ENCODE measurements at places on chromosomes 12 and 14. TPM values are rescaled to one million over a fixed set of nuclear protein-coding genes. Genes with fewer than 3 reads are reported as not detected.

Gene ACADS
- 10.1 TPM for total RNA-seq

Gene ANGEL1
- total RNA-seq: 11.0 TPM

Gene TRHDE
- 0.13 TPM for total RNA-seq

Gene BICDL1
- 4.3 TPM for total RNA-seq

Gene NUAK1
- 13.3 TPM for total RNA-seq

Gene CSRP2
- 18.4 TPM for total RNA-seq

Gene FOXG1
- 0.08 TPM for total RNA-seq

Gene KRT73
- total RNA-seq: not detected

Gene CFL2
- 114 TPM for total RNA-seq
